ENCODE measurements at places on chromosomes 16 and 17.

- DNase-seq: no peak
Observed at GRCh38 chr17:60641126-60641525, 36.5 kb upstream of the BCAS3 start.

- no peak for DNase-seq
Observed at GRCh38 chr17:72498364-72499210, 377.8 kb downstream of the SOX9 start.

GRCh38 chr17:82647593-82648164, 565 bp downstream of the WDR45B start:
- peak; percentile 37 for DNase-seq

DNA sequence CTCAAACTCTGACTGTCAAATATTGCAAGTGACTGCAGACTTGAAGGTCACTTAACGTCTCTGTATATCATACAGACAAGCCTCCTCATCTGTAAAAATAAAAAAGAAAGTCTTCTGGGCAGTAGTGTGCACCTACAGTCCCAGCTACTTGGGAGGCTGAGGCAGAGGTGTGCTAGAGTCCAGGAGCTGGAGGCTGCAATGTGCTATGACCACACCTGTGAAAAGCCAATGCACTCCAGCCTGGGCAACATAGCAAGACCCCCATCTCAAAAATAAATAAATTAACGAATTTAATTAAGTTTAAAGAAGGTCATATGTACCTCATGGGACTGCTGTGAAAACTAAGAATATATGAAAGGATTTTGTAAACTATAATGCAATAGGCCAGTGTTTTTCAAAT, 35.0 kb upstream of the C17orf78 start:
- no peak for DNase-seq

GRCh38 chr16:54286366-54287130, at the start of gene IRX3:
Gene IRX3 (minus strand): TSS chr16:54286787. CDS start chr16:54286050, 737 bp downstream.
- DNase-seq: no peak

- DNase-seq: no peak
Observed at GRCh38 chr16:7372095-7372494, 39.5 kb downstream of the RBFOX1 start.
